SIG-M5 (cell line): ENCODE measurements at places on chromosomes 6 and 20.

- no peak for DNase-seq
Measured at GRCh38 chr20:24971376-24972101, 21.0 kb downstream of the APMAP start.

- no peak for DNase-seq
Measured at GRCh38 chr20:9122571-9122970, 53.7 kb downstream of the PLCB4 start.

DNA sequence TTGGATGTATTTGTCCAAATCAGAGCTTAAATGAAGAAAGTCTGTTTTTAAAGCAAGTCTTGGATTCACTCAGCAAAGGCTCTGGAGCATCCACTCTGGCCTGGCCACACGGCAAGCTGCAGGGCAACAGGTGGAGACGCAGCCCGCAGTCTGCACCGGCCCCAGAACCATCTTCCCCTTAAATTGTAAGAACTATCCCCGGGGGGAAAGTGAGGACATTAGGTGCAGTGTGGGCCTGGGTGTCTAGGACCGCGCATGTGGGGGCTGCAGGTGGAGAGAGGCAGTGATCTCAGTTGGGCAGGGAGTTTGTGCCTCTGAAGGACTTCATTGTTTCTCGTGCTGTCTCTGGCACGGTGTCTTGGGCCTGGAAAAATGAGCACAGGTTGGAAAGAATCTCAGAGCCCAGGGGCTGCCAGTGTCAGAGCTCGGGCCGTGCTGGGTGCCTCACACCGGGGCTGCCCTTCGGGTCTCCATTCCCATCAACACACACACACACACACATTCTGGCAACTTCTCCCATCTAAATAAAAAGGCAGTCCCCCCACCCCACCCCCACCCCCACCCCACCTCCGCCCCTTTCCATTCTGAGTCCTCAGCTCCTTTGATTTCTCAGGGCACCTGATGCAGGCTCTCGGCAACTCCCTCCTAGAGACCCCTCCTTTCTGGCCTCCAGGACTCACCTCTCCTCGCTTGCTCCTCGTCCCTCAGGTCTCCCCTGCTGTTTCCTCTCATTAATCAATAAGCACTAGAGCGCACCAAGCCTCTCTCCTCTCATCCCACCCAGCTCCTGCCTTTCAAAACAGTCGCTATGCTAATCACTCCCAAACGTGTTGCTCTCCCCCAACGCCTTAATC, 48.4 kb downstream of the FOXF2 start:
- no peak for DNase-seq

DNA sequence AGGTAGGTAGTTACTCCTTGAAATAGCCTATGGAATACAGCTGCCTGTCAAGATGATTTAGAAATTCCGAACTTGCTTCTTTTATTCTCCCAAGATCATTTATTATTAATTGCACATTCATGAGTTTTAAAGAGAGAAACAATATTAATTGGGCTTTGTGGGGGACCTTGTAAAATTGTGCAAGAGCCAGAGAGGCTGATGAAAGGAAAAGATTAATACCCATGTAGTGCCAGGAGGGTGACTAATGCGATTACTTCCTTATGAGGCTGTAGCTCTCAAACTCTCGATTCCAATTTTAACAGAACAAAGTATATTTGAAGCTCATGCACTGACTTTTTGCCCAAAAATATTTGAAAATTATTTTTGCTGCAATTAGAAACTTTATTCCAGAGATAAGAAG, 423.8 kb upstream of the ID4 start:
- no peak for DNase-seq

DNA sequence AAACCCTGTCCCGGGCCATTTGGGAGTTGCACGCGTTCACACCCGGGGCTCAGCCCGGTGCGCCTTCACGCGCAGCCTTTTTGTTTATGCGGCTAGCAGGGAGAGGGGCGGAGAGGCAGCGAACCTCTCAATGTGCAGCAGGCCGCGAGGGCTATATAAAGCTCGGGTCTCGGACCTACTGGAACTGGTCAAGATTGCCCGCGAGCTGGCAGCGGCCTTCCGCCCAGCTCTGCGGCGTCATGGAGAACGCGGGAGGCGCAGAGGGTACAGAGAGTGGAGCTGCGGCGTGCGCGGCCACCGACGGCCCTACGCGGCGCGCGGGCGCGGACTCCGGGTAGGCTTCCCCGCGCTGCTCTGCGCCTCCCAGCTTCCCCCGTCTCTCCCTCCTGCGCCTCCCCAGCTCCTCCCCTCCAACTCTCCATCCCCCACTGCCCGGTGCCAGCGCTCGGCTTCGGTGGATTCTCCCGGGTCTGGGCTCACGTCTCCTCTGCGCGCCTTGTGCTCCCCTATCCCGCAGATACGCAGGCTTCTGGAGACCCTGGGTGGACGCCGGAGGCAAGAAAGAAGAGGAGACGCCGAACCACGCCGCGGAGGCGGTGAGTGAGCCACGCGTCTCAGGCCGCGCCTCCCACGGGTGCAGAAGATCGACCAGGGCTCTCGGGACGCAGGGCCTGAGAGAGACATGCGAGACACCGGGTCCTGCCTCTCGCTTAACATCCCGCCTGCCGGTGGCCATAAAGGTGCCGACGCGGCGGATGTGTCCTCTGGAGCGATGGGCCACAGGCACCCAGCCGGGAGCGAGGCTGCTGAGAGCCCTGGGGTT, at the start of gene RIPPLY2:
RIPPLY2 (plus strand) TSS at position 183 of the 823 bp plus-strand sequence; CDS start at position 240, 57 bp downstream.
- DNase-seq: no peak

GRCh38 chr6:89311853-89312531, 3.1 kb downstream of the GABRR2 start:
- DNase-seq: no peak

- no peak for DNase-seq
Measured at GRCh38 chr6:123053602-123054225, 57.7 kb downstream of the CLVS2 start.

DNA sequence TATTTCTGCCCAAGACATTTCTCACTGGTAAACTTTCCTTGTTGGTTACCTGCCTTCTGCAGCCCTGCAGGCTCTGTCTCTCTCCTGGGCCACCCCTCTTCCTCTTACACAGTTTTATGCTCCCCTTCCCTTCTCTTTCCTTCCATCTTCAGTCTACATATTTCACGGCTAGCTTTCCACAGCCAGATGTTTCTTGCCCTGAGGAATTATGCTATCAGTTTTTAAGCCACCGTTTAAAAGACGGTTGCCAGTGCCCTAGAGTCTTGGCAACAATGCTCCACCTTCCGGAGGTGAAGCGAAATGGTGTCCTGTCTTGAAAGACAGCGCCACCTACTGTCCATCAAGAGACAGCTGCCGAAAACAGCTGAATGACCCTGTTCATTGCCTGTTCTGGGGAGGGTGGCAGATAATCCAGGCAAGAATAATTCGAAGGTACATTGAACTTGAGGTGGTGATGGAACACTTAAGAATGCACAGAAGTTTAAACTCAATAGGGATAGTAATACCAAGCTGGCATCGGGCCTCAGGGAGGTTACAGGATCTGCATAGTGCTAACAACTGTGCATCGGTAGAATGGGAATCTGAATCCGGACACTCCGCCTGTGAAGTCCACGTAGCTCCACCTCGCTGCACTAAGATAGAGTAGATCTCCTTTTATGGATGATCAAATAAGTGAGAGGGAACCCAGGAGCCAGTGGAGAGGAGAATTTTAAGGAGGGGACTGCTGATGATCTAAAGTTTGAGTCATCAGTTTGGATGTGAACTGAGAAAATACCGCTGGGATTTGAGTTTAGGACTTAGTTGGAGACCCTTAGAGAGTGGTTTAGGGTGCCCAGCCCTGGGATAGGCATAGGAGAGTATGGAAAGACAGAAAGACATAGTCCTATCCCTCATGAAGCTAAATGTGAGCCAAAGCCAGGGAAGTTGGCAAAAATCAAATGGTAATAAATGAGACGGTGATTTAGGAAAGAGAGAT, 4.8 kb upstream of the TRIM40 start:
- no peak for DNase-seq

- DNase-seq: no peak
Measured at GRCh38 chr6:40998661-40999060, 40.4 kb downstream of the UNC5CL start.

DNA sequence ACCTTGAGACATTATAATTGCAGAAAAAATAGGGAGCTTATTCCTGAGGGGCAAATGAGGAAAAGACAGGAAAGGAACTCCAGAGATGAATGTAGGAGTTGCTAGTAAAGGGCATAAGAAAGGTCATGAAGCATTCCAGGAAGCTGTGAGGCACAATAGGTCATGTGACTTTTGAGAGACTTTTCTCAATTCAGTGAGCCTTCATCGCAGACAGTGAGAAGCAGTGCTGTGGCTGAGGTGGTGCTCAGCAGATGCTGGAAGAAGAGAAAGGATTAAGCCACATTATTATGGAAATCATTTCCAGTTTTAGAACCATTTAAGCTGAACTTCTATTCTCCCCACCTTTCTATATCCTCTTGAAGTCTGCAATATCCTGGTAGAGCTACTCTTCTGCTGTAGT, 4.1 kb downstream of the SPTLC3 start:
- no peak for DNase-seq

DNA sequence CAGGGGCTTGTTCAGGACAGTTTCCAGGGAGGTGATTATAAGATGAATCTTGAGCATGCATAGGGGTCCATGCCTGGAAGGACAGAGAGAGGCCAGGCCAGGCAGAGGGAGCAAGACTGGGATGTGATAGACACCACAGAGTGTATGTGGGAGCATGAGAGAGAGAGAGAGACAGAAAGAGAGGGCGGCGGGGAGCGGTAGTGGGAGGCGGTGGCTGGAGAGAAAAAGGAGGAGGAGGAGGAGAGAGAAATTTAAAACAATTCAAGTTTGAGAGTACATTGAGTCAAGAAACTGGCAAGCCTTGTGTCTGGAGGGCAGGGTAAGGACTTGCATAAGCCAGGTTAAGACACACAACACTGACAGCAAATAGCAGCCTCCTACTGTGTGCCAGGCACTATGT, 162.9 kb upstream of the HDAC2 start:
- no peak for DNase-seq

DNA sequence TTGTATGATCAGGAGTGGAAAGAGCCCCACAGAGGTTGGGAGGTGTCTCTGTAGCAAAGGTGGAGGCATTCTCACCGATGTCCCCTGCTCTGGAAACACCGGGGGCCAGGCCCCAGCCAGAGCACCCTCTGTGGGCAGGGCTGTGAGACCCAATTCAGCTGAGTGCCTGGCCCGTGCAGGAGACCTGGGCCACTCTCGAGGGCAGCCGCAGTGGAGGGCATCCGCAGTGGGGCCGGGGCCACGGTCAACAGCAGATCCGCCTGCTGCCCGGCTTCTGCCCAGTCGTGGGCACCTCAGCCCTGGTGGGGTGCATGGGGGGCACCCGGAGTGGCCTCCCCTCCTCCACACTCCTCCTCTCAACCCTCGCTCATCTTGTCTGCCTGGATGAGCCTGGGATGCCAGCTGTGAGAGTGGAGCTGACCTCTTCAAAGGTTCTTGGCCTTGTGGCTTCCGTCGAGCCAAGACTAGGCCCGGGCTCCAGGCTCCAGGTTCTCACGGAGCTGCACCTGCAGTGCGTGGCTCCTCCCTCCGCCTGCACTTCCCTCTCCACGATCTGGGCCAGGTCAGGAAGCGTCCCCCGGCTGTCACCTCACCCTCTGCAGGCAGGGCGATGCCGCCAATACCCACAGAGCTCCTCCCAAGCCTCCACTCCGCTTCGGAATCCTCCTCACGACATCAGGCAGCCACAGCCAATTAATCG, 134.8 kb downstream of the TAF4 start:
- no peak for DNase-seq

- DNase-seq: no peak
Measured at GRCh38 chr20:62266340-62266739, 28.0 kb downstream of the OSBPL2 start.

DNA sequence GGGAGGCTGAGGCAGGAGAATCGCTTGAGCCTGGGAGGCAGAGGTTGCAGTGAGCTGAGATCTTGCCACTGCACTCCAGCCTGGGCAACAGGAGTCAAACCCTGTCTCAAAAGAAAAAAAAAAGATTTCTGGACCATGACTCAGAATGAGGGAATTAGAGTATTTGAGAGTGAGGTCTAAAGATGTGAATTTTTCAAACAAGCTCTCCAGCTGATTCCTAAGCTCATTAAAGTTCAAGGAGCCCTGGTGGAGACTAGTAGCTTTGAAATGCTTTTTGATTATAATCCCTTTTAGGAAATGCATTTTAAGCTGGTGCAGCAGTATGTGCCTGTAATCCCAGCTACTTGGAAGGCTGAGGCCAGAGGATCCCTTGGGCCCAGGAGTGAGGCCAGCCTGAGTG, 21.8 kb upstream of the SRF start:
- no peak for DNase-seq

- no peak for DNase-seq
Measured at GRCh38 chr6:82442061-82442719, 78.6 kb downstream of the TPBG start.

- DNase-seq: no peak
Measured at GRCh38 chr20:61100489-61100888, 151.6 kb upstream of the CDH4 start.
